Hematopoietic multipotent progenitor cell treated with erythropoietin and hydrocortisone succinate and interleukin-3 and kit ligand, for 8 days (in vitro differentiated cells): ENCODE measurements at places on chromosomes 12 and 14.

GRCh38 chr12:127414636-127415035 lies 852.3 kb upstream of the TMEM132C start:
- DNase-seq, result no peak

DNA sequence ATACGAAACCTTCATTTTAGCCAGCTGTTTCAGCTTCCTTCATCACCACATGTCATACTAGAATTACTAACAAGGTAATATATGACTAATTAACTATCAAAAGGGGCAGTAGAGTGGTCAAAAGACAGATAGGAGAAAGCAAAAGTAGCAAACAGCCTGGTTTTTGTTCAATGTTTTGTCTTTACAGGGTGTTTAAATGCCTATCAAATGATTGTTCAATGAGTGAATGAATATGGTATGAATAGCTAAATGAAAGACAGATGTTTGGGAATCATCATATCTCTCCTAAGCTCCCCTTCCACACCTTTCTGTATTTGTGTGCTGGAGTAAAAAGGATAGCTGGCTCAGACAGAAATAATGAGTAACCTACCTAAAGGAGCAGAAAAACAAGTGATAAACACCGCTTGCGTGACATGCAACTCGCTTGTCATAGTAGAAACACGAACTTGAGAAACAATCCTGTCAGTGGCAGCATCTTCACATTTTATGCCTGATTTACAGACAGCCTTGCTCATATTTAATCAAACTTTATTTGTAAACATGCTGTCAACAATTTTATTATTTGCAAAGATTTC lies 34.2 kb downstream of the ABCC9 start:
- DNase-seq, result no peak

DNA sequence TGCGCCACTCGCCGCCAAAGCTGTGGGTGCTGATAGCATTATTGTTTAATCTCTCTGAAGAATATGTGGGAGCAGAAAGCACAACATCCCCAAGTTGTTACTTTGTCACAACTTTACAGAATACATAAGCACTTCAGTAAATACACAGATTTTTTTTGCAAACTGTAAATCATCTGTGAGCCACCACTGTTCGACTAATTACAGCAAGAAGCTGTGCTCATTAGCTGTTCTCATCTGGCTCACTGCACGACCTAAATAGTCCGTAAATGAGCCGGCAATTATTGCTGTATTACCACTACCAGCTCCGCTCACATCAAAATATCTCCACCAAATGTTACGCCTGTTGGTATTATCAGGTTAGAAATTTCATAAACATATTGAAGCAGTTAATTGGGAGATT lies 228.9 kb upstream of the PRKD1 start:
- no peak for DNase-seq

GRCh38 chr12:120012067-120012621 lies 23.1 kb downstream of the BICDL1 start:
- no peak for DNase-seq

DNA sequence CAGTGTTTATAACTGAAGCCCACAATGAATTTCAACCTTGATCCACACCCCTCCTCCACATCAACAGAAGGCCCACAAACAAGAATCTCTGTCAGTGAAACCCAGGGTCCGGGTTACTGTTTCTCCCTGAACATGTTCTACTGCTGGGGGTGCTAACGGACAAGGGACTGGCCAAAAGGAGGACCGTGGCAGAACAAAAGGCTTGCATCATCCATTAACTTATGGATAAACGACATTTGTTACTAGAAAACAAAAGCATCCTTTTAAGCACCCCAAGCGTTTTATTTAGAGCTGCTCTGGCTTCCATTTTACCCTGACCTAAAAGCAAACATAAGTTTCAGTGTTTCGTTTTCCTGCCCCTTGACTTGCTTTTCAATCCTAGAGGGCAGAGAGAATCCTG lies 32.2 kb downstream of the BRAP start:
- no peak for DNase-seq

- DNase-seq, result peak; percentile 62
These were observed 20.8 kb downstream of the CKAP4 start for GRCh38 chr12:106226884-106227640.

DNA sequence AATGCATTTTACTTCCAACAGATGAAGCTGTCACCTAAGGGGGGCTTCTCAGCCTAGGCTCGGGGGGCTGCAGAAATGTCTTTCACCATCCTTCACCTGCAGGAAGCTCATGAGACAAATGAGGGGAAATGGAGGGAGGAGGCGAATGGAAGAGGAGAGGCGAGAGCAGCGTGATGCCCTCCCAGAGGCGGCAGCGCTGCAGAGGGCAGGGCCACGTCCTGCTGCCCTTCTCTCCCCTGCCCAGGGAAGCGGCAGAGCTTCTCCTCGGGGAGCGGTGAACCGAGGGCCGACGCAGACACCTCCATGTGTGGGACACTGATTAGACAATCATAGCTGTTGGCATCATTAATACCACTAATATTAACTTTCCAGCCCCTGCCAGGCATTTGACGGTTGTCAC lies 78.3 kb downstream of the SERPINA3 start:
- no peak for DNase-seq

DNA sequence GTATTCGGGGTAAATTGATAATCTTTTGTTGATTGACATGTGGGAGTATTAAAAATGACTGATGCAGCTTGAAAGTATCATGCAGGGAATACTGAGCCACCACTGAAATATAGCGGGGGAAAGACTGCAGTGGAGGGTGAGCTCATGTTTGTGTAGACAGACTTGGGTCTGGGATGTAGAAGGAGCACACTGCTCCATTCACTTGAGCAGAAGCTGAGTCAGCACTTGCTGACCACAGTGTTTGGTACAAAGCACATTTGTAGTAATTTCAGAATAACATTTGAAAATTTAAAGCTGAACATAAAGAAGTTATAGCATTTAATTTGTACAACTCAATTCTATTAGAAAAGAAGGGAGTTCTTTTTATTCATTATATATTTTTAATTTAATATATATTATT lies 304.3 kb upstream of the PRICKLE1 start:
- DNase-seq, result no peak

GRCh38 chr14:72126561-72126960 lies 194.3 kb downstream of the RGS6 start:
- no peak for DNase-seq

GRCh38 chr12:69290545-69291277 lies 51.3 kb downstream of the CPSF6 start:
- peak; percentile 90 for DNase-seq

DNA sequence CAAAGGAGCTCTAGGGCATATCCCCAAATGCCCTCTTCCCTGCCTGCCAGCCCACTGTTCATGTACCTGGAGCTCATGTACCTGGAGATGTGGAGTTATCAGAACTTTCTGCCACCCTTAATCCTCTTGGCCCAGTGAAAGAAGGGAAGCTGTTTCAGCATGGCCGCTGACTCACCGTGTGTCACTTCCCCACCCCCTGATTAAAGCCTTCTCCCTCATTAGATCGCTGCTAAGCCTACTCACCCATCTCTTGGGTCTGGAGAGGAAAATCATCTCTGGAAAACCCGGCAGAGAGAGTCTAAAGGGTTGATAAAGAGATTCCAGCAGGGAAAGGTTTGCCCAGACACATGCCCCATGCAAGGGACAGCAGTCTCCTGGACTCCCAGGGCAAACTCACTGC lies 4.5 kb upstream of the LTBP2 start:
- no peak for DNase-seq

DNA sequence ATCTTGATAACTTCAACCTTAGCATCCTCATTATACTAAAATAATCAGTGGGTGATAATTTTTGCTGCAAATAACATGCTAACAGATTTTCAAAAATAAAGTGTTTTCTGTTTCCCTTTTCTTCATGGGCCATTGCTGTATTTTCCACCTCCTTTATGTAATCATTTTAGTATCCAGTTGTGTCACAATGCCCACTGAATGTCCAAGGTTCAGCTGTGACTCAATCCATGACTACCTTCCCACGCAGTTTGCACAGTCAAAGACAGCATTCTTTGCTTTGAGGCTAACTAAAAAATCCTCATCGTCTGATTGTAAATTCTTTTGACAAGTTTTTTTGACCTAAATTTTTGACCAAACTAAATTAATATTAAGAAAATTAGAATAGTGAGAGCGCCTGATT lies 474.1 kb downstream of the FLRT2 start:
- no peak for DNase-seq

GRCh38 chr12:116901612-116902011 lies 9.1 kb upstream of the FBXW8 start:
- DNase-seq, result no peak

GRCh38 chr12:26238341-26239121 lies 43.2 kb downstream of the SSPN start:
- no peak for DNase-seq

DNA sequence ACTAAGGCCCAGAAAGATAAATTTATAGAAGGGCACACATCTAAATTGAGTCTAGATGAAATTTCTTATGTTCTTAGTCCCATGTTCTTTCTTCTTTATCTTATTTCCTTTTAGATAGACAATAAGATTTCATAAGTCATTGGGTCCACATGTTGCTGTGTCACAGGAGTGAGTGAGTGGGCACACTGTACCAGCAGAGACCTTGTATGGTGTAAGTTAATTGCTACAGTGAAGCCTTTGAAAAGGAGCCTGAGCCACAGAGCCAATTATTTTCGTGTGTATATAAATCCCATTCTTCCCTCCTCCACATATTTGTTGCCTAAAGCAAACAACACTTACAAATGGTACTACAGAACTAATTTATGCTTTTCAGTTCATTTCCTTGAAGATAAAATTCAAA lies 79.1 kb downstream of the GRIP1 start:
- DNase-seq, result no peak

DNA sequence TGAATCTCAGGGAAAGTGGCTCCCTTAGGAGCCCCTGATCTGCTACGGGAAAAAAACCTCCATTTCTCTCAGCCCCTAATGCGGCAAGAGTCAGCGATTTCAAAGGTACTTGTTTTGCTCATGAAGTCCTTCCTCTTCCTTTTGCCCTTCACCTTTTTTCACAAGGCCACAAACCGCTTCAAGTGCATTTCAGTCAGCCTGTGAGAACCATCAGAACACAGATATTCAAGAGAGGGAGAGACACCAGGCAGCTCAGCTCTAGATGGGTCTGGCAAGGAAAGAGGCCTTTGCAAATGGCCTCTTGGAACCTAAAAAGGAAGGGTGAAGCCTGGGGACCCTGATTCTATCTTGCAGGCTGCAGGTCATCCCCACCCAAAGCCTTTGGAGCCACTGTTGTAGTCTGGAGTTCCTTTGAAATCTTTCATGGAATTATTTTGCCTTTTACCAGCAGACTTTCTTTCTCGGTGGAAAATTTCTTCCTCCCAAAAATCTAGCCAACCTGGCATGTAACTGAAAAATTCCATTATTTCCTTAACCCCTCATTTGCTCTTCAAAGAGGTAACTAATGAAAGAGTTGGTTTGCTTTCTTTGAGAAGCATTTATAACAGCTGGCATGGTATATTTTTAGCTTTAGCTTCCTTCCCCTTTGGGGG lies 145.0 kb downstream of the SAMD4A start:
- DNase-seq, result no peak

GRCh38 chr12:81284137-81284536 lies 206.3 kb downstream of the ACSS3 start:
- no peak for DNase-seq

DNA sequence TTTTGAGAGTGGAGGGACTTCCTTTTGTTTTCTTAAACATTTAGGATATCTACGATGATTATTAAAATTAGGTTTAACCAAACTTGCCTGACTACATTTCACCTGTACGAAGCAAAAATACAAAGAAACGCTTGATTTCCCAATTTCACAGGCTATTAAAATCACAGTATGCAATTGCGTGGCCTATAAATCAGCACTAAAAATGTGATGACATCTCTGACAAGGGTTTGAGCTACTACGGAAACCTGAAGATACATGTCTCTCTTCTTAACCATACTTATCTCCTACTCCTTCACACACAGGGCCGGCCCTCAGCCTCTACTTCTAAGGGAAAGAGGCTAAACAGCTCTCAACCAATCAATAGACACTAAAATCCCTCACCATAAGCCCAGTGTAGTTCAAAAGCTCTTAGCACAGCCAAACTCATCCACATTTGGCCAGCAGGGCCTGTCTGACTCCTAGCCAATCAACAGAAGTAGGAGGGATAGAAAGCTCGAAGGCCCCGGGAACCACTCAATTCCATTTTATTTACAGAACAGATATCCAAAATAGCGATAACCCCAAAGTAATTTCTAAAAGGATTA lies 137.3 kb downstream of the FOXN3 start:
- DNase-seq, result peak; percentile 8

GRCh38 chr12:85610194-85610593 lies 226.0 kb downstream of the RASSF9 start:
- no peak for DNase-seq

GRCh38 chr14:61342486-61342885 lies 21.1 kb downstream of the PRKCH start:
- peak; percentile 58 for DNase-seq
